ENCODE measurements at places on chromosomes 13 and 19. TPM values are rescaled to one million over a fixed set of nuclear protein-coding genes. Genes with fewer than 3 reads are reported as not detected.

ATP8B3 gene
- 3.3 TPM for total RNA-seq

OR7A5 gene
- not detected for total RNA-seq

KHSRP gene
- total RNA-seq, result 222 TPM

ZNF224 gene
- 12.7 TPM for total RNA-seq

ZNF560 gene
- not detected for total RNA-seq

CRX gene
- total RNA-seq, result not detected

ABCA7 gene
- 15.0 TPM for total RNA-seq

TMEM221 gene
- total RNA-seq, result 0.76 TPM

GJB6 gene
- total RNA-seq, result not detected

WDR88 gene
- total RNA-seq, result not detected

ARRDC5 gene
- not detected for total RNA-seq

ZNF578 gene
- total RNA-seq, result not detected

AMER2 gene
- not detected for total RNA-seq

ACP5 gene
- 0.15 TPM for total RNA-seq

TNFSF13B gene
- total RNA-seq, result 0.14 TPM

ZNF558 gene
- total RNA-seq, result 7.4 TPM

Measured in A549 treated with Hydrocortisone at 1 μM for 4 hours (cell line).